ENCODE measurements at places on chromosomes 2 and 18. TPM values are rescaled to one million over a fixed set of nuclear protein-coding genes. Genes with fewer than 3 reads are reported as not detected.

MYOM1 gene
- total RNA-seq, result 10.4 TPM

DSC1 gene
- total RNA-seq, result not detected

CPLX4 gene
- not detected for total RNA-seq

VAMP5 gene
- 5.1 TPM for total RNA-seq

FLACC1 gene
- 3.7 TPM for total RNA-seq
